ENCODE measurements at places on chromosomes 6 and 20.

GRCh38 chr6:50087231-50087954 is 37.7 kb upstream of the DEFB112 start:
- no peak for DNase-seq

DNA sequence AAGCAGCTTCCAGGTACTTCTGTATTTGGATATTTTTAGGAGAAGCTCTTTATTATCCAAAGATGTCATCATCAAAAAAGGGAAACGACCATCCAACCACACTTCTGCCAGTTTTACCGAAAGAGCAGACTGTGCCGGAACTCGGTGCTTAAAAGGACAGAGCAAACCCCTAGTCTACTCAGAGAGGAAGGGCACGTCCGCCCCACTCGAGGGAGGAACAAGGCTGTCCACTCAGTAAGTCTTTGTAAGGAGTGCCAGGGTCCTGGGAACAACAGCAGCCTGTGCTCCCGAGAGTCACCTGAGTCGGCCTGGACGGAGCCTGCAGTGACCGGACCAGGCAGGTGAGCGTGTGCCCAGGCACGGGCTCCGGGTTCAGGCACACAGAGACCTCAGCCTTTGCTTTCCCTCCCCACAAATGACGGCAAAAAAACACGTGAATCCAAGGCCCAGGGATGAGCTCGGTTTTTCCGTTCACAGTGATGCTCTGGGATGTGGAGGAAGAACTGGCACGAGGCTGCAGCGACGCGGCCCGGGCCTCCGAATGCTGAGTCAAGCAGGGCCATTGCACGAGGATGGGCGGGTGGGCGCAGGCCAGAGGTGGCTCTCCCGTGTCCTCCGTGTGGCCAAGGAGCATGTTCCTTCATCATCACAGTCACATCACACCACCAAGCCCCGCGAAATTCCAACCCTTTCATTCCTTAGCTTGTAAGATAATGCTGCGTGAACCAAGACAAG is 17.4 kb upstream of the SLCO4A1 start:
- no peak for DNase-seq

DNA sequence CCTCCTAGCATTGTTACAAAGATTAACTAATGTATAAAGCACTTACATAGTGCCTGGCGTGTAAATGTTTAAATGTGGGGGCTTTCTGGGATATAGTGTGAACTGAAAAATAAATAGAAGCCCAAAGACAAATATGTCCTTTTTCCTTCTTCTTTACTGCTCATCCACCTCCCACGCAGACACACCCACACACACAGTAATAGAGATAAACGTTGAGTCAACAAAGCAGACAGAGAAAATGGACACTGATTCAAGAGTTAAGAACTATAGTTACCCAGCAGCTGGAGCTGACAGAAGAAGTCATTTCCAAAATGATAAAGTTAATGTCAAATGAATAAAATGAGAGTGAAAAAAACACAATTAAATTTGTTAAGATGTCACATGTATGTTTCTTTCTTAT is 68.3 kb downstream of the FHL5 start:
- DNase-seq: no peak

GRCh38 chr6:20629509-20629908 is 95.3 kb downstream of the CDKAL1 start:
- no peak for DNase-seq

DNA sequence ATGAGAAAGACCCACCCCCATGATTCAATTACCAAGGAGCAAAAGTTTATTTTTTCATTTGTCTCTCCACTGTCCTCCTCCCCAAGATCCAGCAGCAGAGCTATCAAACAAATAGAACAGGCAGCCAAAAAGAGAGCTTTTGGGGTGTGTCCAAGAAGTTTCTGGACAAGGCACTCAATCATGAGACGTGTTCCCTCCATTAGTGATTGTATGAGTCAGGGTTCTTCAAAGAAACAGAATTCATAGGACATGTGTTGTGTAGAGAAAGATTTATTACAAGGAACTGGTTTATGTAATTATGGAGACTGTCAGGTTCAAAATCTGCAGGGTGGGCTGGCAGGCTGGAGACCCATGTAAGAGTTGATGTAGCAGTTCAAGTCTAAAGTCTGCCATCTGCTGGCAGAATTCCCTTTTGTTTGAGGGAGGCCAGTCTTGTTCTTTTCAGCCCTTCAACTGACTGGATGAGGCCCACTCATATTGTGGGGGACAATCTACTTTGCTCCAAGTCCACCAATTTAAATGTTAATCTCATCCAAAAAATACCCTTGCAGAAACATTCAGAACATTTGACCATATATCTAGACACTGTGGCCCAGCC is 248.1 kb upstream of the OPRM1 start:
- no peak for DNase-seq

- no peak for DNase-seq
Observed at GRCh38 chr6:28996844-28997510, 8.1 kb downstream of the ZNF311 start.

- DNase-seq: no peak
Observed at GRCh38 chr20:35680452-35681183, 15.9 kb upstream of the CPNE1 start.

GRCh38 chr6:3218266-3218665 is 9.2 kb downstream of the TUBB2B start:
- DNase-seq: no peak

GRCh38 chr6:130047088-130047995 is 29.0 kb downstream of the L3MBTL3 start:
- peak; percentile 8 for DNase-seq

DNA sequence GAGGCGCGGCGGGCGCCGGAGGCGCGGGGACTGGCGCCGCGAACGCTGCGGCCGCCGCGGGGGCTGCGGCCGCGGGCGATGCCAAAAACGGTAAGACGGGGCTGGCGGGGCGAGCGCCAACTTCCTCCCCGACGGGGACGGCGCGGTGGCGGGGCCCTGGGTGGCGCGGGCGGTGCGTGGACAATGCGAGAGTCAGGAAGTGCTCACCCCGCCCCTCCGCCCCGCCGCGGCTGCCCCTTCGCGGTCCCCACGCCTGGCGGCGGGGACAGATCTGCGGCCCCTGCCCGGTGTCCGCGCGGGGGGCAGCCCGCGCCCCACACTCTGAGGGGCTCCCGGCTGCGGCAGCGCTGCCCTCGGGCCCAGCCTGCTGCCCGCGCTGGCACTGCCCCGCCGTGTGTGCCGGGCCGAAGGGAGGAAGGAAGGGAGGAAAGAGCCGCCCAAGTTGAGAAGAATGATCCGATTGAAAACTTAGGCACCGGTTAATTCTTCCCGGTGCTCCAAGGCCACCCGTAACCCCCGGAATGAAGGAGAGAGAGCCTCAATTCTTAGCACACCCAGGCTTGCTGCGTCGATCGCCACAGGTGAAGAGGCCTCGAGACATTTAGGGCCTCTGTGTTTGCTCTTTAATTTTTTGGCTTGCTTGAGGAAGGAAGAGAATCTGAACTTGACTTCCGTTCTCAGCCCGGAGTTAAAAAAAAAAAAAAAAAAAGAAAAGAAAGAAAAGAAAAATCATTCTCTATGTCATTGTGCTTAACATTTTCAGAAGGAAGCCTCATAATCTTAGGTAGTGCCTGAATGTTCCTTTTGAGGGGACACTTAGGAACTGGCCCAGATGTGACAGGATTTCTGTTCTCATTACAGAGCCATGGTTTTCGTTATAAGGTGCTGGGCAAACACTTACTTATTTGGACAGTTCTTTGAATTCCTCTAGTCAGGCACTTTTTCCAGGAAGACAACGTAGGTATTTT is 982 bp downstream of the HECA start:
- DNase-seq: peak; percentile 70
